Fibroblast of skin of scalp (primary cell): ENCODE measurements at places on chromosomes 7 and 10.

DNA sequence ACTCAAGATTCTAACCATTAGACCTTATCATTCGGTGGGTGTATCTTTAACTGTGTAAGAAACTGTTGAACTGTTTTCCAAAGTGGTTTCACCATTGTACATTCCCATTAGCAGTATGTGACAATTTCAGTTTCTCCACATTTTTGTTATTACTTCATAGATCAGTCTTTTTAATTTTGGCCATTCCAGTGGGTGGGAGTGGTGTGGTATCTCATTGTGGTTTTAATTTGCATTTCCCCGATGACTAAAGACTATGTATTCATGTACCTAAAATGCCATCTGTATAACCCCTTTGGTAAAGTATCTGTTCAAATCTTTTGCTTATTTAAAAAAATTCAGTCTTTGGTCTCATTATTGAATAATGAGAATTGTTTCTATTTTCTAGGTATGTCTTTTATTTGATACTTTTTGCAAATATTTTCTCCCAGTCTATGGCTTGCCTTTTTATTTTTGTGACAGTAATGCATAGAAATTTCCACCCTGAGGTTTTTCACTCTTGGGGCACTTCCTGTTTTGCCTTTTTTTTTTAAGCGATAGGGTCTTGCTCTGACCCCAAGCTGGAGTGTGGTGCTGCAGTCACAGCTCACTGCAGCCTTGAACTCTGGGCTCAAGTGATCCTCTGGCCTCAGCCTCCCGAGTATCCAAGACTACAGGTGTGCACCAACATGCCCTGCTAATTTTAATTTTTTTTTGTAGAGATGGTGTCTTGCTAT is 141.1 kb upstream of the ITGB1 start:
- peak; percentile 69 for DNase-seq

DNA sequence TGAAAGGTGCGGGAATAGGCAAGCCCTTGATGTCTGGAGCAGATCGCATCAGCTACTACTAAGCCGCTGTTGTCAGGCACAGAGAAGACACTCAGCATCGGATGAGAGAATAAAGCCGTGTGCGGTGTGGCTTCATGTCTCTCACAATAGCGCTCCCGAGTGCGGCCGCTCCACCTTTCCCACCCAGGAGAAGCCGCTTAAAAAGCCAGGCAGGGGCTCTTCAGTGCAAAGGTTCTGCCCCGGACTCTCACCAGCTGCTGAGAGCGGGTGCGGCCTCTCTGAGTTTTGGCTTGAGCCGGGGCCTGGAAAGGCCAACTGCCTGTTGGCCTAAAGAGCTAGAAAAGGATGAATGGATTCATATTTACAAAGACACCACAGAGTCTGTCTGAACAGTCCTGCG is 600.6 kb downstream of the DNAJB6 start:
- DNase-seq = no peak

- peak; percentile 59 for DNase-seq
Measured at GRCh38 chr10:104255311-104255981, 754 bp downstream of the GSTO1 start.

DNA sequence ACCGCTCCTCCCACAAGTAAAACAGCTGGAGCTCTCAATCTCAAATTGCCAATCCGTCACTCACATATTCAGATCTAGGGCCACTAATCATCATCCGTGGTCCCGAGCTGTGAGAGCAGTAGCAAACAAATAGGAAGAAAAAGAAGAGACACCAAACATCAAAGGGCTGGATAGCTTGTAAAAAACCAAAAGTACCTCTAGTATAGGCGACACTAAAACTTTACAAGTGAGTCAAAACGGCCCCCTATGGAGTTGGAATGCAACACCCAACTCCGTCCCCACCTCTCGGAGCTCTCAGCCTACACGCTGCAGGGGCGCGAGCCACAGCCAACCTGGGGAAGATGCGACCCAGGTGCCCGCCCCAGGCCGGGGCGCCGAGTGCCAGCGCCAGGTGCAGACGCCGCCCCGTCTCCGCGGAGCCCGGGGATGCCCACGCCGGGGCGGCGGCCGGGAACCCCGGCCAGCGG is 581 bp downstream of the FAM3C start:
- DNase-seq = peak; percentile 58

GRCh38 chr10:71708301-71708703 is 11.3 kb downstream of the C10orf105 start:
- DNase-seq = peak; percentile 15

DNA sequence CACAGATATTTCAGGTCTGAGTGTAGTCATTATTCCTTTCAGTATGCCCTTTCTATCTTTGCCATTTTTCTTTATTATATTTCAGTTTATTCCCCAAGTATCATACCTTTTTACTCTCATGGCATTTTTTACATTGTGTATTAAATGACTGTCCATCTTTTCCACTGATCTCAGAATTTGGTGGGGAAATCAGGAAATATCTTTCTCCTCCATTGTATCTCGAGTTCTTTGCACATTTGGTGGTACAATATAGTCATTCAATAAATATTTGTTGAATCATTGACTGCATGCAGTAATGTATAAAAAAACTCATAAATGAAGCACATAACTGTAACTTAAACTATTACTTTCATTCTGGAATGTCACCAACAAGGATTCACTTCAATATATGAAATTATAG is 354.7 kb downstream of the HGF start:
- DNase-seq = peak; percentile 56

GRCh38 chr10:71927776-71928592 is 36.2 kb upstream of the CHST3 start:
- DNase-seq = peak; percentile 50

GRCh38 chr7:130865408-130866236 is 131.6 kb upstream of the KLF14 start:
- peak; percentile 38 for DNase-seq

DNA sequence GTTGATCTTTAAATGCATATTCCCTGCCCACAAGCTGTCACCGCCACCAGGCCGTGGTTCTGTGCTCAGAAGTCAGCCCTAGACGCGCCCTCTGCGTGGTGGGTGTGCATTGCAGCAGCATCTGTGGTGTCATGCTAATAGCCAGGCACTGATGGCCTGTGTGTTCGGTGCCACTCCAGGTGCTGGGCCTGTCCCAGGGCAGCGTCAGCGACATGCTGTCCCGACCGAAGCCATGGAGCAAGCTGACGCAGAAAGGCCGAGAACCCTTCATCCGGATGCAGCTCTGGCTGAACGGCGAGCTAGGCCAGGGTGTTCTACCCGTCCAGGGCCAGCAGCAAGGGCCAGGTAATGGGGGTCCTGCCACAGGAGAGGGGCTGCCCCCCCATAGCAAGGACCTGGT is 82.5 kb upstream of the SH2B2 start:
- DNase-seq = no peak

DNA sequence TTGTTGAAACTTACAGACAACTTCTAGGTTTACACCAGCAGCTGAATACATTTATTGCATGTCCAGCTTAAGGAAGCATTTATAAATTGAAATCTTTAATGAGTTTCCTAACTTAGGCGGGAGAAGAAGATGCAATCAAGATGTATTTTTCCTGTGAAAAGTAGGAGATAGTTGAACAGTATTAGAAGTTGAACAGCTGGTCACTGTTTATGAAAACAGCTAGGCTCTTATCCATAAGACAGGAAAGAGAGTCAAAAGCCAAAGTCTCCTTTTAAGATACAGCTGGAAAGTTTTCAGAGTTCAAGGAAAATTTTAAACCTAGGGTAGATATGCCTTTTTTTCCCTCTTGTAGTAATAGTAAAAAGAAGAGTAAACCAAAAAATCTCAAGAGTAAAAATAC is 236.1 kb upstream of the FERD3L start:
- no peak for DNase-seq

DNA sequence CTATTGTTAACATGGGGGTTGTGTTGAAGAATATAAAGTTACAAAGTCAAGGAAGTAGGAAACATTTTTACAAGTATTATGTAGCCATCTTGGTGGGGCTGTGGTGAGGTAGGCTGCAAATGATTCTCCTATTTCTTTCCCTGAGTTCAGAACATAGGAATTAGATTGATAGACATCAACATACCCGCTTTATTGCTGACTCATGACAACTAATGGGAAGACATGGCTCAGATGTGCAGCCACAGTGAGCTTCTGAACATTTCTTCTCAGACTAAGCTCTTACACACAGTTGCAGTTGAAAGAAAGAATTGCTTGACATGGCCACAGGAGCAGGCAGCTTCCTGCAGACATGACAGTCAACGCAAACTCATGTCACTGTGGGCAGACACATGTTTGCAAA is 110.7 kb downstream of the ANKRD30A start:
- no peak for DNase-seq

DNA sequence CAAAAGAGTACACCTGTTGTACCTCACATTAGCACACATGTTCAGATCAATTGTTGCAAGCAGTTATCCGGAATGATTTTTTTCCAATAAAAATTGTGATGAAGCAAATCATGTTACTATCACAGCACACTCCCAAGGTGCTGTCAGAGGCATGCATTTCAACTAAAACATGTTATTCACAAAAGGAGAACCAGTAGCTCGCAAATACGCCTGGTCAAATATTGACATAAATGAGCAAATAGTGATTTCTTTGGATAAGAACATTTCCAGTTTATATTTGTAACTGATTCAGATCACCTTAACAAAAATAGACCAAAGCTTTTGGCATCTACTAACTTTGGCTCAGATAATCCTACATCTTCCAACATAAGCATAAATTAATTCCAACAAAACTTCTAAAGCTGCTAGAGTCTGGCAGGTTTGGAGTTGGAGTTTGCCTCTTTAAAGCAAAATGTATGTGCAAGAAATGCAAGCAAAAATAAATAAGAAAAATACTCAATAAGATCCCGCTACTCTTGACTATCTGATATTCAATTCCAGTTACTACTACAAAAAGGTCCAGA is 208.0 kb downstream of the SFMBT2 start:
- no peak for DNase-seq

DNA sequence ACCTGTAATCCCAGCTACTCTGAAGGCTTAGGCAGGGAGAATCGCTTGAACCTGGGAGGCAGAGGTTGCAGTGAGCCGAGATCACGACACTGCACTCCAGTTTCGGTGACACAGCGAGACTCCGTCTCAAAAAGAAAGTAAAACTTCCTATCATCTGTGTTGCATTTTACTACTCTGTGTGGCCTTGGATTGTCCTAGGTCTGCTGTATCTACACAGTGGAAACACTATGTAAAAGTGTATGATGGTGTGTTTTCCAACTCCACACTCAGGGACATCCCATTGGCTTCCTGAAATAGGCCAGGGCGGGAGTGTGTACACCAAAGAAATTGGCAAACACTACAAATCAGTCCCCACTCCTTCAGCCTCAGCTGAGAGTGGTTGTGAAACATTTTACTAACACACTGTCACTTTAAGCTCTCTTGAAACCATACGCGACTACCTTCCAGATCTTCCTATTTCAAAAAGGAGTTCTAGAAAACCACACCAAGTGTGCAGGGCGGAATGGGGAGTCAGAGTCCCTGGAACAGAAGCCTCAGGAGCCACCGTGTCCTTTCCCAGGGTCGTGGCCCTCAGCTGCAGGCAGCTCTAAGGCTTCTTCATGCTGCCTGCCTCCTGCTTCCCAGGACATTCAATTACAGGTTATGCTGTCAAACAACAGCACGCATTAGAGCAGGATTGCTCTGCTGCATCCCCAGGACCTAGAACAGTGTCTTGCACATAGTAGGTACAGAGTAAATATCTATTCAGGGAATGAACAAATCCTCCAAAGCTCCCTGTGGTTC is 275.4 kb downstream of the PARD3 start:
- peak; percentile 45 for DNase-seq
